ENCODE measurements at places on chromosomes 2 and 18.

DNA sequence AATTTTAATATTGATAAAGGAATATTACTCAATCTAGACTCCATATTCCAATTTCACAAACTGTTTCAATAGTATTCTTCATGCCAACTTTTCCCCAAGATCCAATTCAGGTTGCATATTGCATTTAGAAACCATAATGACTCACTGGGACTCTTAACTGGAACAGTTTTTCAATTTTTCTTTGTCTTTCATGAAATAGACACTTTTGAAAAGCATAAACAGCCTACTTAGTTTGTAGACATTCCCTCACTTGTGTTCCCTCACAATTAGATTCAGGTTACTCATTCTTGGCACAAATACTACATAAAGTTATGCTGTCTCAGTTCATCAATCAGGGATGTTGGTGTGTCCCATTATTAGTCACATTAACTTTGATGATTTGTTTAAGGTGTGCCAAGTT is 1768.4 kb upstream of the PIK3C3 start:
- DNase-seq = no peak

GRCh38 chr18:22604986-22605421 is 187.3 kb upstream of the CTAGE1 start:
- no peak for DNase-seq

- DNase-seq = no peak
These were observed 8.4 kb upstream of the GPC1 start for GRCh38 chr2:240426845-240427721.

GRCh38 chr2:6773007-6773693 is 92.6 kb downstream of the CMPK2 start:
- DNase-seq = peak; percentile 80

- DNase-seq = no peak
These were observed 28.2 kb downstream of the SERTAD2 start for GRCh38 chr2:64625299-64626145.

- DNase-seq = no peak
These were observed 111.0 kb downstream of the LIPG start for GRCh38 chr18:49672853-49673252.

GRCh38 chr18:38023871-38024270 is 458.3 kb upstream of the CELF4 start:
- DNase-seq = no peak

DNA sequence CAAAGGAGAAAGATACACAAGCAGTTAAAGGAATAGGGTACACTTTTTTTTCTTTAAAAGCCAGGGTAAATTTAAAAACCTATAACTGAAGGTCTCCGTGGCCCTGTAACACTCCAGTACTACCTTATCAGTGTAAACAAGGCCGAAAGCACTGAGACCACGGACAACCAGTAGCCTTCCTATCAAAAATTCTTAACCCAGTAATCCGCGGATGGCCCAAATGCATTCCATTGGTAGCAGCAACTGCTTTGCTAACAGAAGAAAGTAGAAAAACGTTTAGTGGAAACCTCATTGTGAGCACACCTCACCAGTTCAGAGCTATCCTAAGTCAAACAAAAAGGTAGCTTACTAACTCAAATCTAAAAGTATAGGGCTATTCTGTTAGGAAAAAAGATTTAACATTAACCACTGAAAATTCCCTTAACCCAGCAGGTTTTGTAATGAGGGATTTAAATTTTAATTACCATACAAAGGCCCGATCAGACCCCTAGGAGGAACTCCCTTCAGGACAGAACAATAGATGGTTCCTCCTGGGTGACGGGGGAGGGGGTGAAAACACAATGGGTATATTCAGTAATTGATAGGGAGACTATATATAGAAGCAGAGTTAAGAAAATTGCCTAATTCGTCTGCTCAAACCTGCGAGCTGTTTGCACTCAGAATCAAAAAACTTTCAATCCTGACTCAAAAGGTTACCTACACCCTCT is 50.8 kb upstream of the CWC22 start:
- no peak for DNase-seq

DNA sequence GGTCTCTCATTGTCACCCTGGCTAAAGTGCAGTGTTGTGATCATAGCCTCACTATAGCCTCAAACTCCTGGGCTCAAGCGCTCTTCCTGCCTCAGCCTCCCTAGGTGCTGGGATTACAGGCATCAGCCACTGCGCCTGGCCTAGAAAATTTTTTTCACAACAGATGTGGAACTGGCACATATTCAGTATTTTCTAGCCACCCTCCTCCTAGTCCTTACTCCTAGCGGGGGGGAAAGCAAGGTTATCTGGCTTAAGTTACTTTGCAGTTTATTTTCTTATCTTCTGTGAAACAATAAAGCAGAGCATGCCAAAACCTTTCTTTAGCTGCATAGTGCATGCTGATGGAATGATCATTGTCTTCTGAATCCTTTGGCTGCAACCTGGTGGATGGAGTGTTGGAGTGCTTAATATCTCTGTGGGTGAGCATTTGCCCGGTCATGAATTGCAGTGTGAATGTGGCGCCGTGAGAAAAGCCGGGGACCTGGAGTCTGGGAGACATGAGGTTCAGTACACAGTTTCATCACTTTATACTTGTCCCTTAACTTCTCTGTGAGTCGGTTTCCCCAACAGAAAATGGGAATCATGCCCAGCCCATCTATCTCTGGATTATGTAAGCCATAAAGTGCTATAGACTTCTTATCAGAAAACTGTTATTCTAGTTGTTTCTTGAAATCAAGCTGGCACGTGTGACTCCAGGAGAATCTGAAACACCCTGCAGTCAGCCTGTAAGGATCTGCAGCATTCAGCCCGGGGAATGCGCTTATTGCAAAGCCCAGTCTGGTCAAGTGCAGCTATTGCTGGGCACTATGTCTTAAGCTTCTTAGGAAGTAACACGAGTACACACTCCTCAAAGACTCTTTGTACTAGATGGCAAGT is 38.2 kb upstream of the MAP3K20 start:
- DNase-seq = no peak

- DNase-seq = no peak
These were observed 14.4 kb upstream of the SLC39A10 start for GRCh38 chr2:195642679-195643068.

- DNase-seq = peak; percentile 16
These were observed 27.9 kb upstream of the TTR start for GRCh38 chr18:31563778-31564177.

DNA sequence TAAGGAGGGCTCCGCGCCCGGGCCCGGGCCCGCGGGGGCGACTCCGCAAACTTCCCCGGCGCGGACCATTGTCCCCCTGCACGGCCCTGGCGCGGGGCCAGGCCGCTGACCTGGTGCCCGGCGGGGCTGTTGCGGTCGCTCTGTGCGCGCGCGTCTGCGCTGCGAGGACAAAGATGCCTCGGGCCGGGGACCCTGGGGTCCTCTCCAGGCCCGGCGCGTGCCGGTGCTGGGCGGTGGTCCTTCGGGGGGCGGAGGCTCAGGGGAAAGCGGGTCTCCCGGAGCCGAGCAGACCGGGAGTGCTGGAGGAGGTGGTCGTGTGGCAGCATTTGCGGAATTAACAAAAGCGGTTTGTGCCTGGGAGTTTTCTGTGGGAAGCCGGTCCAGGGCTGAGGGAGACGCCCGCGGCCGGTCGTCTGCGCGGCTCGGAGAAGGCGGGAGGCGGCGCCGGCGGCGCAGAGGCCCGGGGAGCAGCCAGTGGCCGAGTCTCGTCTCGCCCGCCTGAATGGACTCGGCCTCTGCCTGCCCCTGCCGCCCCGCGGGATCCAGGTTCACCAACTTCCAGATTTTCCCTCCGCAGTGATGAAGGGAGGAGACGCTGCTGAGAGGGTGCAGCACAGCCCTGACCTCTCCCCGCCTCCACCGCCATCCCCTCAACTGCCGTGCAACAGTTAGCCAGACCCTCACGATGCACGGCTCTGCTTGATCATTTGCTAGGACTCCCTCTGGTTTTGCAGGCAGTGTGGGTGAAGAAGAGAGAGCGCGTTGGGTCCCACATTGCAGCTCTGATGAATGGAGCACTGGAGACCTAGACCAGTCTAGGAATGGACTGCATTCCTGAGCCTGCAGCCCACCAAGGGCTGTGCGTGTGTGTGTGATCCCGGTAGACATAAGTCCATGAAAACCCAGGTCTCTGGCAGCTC is 705 bp downstream of the EFR3B start:
- DNase-seq = peak; percentile 74

DNA sequence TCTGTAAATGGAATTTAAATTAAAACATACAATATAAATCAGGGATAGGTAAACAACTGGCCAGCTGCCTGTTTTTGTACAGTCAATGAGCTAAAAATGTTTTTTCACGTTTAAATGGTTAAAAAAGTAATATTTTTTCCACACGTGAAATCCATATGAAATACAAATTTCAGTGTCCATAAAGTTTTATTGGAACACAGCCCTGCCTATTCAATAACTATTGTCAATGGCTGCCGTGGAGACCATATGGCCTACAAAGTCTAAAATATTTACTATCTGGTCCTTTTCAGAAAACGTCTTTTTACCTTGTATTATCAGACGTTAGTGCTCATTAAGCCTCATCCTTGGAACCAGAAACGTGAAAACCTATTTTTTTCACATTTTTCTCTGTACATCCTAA is 1.3 kb downstream of the TMEM17 start:
- no peak for DNase-seq

DNA sequence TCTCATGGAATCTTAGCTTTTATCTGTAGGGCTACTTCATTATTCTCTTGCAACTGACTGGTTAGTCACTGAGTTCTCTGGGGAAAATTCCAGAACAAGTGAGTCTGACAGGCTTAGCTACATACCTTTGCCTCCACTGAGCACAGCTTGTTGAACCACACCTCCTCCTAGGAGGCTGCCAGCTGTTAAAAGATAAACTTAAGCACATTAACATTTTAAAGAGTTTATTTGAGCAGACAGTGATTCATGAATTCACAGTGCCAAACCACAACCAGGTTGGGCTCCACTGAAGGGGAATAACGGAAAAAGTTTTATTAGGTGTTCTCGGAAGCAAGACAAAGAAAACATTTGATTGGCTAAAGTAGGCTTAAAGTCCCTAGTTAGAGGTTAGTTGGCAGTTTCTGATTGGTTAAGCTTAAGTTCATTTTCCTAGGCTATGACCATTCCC is 12.5 kb upstream of the SLC38A11 start:
- DNase-seq = peak; percentile 28

GRCh38 chr18:50091509-50092244 is 103.3 kb downstream of the MYO5B start:
- no peak for DNase-seq

GRCh38 chr2:134845028-134845427 is 6.6 kb downstream of the ACMSD start:
- DNase-seq = no peak

DNA sequence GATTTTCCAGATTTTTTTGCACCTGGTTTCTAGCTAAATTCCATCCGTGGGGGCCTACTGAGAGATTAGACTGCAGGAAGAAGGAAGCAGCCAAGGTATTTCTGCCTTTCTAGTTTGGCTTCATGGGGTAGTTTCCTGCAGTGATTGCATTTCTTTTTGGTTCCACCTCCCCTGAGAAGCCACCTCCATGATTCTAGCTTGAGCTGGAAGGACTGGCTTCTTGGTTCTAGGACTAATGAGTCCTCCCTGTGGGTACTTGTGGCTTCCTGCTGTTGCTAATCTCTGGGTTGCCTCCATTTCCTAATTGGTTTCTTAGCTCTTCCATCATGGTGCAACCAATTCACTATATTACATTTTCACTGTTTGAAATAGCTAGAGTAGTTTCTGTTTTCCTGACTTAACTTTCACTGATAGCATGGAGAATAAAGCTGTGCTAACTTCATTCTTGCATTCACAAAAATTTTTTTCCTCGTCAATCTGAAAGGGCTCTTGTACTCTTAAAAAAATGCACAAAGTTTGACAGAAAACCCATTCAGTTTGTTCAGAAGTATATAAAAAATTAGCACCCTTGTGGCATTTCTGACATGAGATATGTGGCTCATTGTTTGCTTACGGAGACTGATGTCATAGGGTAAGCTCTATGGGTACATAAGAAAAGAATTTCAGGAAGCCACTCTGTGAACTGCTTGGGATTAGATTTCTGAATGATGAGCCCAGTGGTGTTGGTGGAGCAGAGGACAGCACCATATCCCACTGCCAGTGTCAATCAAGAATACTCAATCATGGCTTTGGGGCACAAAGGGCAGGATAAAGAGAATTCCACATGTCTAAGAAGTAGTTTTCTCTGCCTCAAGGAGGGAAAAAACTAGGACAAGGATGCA is 242.8 kb upstream of the RBMS1 start:
- no peak for DNase-seq

DNA sequence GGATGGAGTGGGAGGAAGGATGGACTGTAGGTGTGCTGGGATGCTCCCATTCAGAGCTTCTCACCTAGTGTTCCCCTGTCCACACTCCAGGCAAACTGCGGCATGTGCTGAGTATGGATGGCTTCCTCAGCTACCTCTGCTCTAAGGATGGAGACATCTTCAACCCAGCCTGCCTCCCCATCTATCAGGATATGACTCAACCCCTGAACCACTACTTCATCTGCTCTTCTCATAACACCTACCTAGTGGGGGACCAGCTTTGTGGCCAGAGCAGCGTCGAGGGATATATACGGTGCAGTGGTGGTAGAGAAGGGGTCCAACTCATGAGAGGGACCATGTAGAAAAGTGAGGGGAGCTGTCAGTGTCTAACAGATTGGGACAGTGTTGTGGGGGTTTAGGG is 20.2 kb downstream of the PLCD4 start:
- no peak for DNase-seq

- DNase-seq = peak; percentile 80
These were observed 96.9 kb upstream of the TANK start for GRCh38 chr2:161063157-161063945.

GRCh38 chr2:240604291-240604938 is 17.9 kb downstream of the CAPN10 start:
- DNase-seq = peak; percentile 69

- DNase-seq = no peak
These were observed 738.7 kb upstream of the LRRTM4 start for GRCh38 chr2:78260861-78261260.

DNA sequence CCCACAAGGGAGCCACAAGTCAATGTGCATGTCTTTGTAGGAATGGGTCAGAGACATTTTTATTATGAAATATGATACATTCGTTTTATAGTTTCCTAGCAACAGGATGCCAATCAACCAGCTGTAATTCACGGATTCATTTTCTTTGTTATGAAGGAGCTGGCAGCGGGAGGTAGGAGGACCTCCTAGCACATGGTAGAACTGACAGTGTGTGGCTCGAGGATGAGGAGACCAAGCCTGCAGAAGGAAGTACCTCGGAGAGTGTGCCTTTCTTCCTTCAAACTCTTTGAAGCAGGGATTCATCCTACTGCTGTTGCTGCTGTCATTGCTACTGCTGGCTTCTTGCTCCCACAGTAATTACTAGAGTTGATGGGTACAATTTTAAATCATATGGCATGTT is 504.8 kb upstream of the KLHL29 start:
- DNase-seq = no peak

- no peak for DNase-seq
These were observed 13.7 kb downstream of the HYCC2 start for GRCh38 chr2:201057715-201058248.

- peak; percentile 64 for DNase-seq
These were observed 100.5 kb upstream of the ITPRID2 start for GRCh38 chr2:181790716-181791649.
